ENCODE measurements at places on chromosomes 11 and 22.

DNA sequence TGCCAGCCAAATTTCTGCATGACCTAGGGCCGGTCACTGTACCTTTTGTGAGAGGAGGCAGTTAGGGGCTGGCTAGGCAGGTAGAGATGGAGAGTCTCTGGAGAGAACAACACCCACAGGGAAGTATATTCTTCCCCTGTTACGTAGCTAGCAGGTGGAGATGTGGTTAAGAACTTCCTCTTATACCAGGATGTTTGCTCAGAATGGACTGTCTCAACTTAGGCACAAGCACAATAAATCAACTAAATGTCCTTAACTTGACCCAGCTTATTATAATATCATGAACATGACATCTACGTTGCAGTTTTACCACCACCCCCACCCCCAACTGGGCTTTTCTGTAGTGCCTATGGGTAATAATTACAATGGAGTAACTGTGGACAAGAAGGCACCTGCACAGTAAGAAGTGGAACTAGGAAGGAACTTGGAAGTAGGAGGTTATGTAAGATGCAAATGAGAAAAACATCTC is 60.7 kb upstream of the MPEG1 start:
- no peak for DNase-seq

- DNase-seq = no peak
These were observed 3.5 kb downstream of the HTR3B start for GRCh38 chr11:113908098-113908497.

- no peak for DNase-seq
These were observed 343.6 kb upstream of the MTNR1B start for GRCh38 chr11:92625894-92626293.

DNA sequence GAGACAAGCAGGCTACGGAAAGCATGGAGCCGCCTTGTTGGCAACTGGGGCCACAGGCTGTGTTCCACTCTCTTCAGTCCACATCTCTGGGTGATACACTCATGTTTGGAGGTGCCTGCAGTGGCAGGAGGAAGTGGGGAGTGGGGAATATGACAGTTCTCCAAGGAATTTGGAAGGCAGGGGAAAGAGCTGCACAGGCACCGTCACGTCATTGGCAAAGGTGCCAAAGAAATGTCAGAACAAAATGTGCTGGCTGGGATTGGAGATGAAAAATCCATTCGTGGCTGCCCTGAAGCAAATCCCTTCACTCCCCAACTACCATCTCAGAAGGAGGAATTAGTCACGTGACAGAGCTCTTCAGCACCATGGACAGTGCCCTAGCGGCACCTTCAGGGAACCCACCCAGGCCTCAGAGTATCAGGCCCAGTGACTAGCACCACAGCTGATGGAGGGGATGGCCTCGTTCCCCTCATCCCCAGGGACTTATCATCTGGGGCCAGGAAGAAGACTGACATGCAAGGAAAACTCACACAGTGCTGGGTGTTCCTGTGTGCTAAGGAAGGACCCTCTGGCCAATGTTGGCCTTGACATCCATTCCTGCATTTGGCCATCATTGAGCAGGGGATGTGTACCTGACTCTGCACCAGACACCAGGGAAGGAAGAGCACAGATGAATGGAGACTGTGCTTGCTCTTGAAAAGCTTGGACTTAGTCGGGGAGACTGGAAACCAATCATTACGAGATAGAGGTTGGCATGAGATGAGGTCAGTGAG is 48.5 kb upstream of the PRDM11 start:
- no peak for DNase-seq

- no peak for DNase-seq
These were observed 65.9 kb upstream of the LINC01488 start for GRCh38 chr11:69415411-69416142.

DNA sequence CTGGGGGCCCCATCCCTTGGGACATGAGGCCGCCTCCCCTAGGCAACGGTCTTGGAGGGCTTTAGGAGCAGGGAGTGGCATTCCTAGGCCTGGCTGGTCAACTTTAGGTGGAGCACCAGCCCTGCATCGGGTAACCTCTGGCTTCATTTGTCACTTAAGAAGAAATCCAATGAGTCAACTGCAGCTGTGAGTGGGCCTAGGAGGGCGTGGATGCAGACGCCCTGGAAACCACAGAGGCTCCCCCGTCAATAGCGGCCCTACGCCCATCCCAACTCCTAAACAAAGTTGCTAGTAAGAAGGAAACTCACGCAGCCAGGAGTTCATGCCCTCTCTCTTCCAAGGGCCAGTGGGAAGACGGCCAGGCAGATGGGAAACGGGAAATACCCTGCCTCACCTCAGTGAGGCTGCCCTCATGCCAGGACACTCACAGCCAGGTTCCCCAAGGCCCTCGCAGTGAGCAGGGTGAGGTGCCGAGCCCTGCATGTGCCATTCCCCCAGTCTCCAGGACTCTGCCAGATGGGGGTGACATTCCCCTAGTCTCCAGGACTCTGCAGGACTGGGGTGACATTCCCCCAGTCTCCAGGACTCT is 20.8 kb downstream of the BID start:
- DNase-seq = no peak

- no peak for DNase-seq
These were observed 66.4 kb upstream of the TTC12 start for GRCh38 chr11:113247966-113248365.

All from NCI-H1092 (cell line).